CD4-positive, alpha-beta T cell treated with Interleukin-1 beta for 1 hour (primary cell): ENCODE measurements at places on chromosomes 3 and 15.

DNA sequence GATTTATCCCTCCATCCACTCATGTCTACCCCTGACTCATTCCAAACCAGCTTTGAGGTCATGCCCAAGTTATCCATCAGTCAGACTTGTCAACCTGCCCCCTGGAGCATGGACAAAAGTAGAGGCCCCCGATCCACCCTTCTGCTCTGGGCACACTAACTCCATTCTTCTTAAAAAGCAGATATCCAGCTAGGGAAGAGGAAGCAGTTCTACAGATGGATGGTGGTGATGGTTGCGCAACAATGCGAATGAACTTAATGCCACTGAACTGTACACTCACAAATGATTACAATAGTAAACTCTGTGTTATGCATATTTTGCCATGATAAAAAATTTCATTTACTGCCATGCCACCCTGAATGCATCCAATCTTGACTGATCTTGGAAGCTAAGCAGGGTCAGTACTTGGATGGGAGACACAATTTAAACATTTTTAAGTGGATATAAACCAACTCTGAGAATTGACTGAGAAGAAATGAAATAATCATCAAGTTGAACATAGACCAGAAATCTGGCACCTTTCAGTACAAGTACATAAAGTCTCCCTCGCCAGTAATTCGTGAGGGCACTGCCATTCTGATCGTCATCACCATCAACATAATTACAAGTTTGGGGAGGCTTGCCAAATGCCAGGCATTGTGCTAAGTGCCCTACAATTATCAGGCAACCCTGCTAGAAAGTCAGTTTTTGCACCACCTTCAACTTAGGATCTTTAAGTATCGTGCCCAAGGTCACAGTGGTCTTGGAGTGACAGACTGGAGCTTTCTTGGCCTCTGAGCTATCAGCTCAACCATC, 124.8 kb downstream of the ATP10A start:
- DNase-seq: peak; percentile 15

GRCh38 chr15:45140557-45141250, 10.9 kb downstream of the DUOX1 start:
- DNase-seq: no peak

GRCh38 chr15:81763304-81763703, 282.5 kb downstream of the MEX3B start:
- no peak for DNase-seq

DNA sequence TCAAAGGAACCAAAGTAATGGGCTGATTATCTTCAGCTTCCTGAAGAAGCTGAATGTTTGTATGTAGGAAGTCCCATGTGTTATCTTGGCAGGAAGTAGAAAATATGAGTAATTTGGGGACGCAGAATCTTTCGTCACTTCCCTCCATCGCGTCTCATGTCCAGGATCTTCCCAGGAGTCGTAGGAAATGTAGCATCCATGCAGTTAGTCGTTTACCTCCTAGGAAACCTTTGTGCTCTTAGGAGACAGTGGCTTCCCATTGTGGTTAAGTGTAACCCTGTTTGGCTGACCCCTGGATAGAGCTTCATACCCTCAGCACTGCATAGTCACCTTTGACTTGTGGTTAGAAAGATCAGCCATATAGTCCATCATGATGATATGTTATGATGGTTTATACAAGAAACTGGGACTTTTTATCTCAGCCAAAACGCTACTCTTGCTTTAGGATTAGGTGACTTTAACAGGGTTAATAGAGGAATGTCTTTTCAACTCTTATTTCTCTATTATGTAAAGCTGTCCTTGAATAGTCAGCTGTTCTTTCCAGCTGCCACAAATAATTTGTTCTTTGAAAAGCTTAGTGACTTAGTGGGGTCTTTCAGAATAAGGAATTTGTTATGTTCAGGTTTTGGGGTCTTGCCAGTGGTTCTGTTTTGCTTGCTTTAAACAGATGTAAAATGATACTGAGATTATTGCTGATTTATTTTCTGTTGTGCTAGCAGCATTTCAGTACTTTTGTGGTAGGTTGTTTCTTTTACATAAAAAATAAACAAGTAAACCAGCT, 92.2 kb downstream of the KLHL25 start:
- peak; percentile 23 for DNase-seq

DNA sequence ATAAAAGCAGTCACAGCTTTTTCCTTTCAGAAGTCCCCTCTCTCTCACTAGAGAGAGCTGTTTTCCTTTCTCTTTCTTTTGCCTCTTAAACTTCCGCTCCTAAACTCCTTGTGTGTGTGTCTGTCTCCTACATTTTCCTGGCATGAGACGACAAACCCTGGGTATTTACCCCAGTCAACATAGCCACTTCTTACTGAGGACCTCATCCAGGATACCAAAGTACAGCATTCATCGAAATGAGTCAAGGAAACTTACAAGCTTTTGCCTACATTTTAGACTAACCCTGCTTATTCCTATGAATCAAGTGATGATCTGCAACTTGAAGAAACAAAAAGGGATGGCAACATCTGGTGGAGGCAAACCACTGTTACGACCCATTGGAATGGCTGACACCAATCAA, 16.7 kb downstream of the PATL2 start:
- DNase-seq: no peak

DNA sequence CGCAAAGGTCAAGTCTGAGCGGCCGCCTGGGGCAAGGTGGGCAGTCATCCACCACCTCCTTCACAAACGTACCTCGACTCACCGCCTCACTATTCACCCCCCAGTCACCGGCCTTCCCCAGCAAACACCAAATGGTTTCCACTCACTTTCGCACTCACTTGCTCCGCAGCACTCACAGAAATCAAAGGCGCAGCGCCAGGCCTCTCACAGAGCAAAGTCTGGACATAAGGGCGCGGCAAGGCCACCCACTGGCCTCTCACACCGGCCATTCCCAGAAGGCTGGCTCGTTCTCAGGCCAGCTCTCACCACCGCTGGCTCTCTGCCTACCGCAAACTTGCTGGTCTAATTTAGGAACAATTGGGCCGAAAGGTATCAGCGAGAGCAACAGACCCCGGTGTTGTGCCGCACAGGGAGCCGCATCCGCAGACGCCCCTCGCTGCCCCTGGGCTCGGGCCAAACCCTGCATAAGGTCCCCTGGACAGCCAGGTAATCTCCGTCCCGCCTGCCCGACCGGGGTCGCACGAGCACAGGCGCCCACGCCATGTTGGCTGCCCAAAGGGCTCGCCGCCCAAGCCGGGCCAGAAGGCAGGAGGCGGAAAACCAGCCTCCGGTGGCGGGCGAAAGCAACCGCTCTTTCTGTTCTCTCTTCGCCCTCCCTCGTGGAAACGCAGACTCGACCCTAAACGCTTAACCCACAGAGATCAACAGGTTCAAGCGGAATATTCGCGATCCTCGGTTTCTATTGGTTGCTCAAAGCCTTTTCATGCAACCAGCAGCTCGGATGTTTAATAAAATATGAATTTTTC, 2.9 kb downstream of the SHOX2 start:
- no peak for DNase-seq

GRCh38 chr3:44055951-44056350, 185.7 kb upstream of the TOPAZ1 start:
- no peak for DNase-seq

GRCh38 chr15:33968821-33969220, 524 bp downstream of the CHRM5 start:
- no peak for DNase-seq

DNA sequence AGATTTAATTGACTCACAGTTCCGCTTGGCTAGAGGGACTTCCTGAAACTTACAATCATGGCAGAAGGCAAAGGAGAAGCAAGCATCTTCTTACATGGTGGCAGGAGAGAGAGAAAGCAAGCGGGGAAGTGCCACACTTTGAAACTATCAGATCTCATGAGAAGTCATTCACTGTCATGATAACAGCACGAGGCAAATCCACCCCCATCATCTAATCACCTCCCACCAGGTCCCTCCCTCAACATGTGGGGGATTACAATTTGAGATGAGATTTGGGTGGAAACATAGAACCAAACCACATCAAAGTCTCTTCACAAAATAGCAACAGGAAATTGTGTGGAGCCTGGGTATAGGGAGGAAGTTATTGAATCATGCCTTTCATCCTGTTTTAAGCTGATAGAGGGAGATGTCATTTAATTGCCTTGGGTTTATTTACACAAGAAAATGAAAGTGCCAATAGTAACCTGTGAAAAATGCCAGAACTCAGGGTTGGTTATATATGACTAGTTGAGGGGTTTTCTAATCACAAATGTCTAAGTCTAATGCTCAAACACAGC, 624.8 kb upstream of the LMCD1 start:
- peak; percentile 61 for DNase-seq

DNA sequence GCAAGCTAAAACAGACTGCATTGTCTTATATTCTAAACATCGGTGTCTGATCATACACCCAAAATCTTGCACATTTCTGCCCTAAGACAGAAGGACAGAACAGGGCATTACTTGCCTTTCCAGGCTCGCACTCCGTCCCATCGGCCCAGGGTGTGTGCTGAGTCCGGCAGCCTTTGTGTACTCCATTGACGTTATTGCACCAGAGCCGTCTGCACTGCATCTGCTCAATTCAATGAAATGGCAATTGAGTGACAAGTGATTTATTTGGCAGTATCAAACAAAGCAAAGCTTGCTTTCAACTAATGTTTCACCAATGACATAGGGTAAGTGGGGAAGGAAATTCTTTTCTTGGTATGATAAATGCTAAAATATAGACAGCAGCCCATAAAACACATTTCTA, 40.0 kb downstream of the ADAMTS9 start:
- DNase-seq: no peak

GRCh38 chr15:75727031-75727531, 14.4 kb upstream of the CSPG4 start:
- no peak for DNase-seq

DNA sequence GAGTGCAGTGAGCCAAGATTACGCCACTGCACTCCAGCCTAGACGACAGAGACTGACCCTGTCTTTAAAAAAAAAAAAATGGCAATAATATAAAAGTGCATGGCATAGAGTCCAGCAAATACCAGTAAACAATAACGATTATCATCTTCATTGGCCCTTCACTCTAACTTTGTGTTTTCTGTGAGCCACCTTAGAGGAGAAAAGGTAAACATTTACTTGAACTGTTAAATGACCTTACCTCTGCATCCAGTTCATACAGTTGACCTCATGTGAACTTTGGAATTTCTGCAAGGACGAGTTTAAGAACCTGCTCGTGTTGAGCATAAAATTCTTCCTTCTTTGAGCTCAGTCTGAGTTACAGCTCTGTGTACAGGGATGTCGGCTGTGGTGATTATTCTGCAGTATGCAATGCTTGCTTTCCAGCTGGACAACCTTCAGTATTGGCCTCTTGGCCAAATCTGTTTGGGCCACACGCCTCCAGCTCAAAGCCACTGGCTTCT, 56.6 kb downstream of the RLBP1 start:
- no peak for DNase-seq

DNA sequence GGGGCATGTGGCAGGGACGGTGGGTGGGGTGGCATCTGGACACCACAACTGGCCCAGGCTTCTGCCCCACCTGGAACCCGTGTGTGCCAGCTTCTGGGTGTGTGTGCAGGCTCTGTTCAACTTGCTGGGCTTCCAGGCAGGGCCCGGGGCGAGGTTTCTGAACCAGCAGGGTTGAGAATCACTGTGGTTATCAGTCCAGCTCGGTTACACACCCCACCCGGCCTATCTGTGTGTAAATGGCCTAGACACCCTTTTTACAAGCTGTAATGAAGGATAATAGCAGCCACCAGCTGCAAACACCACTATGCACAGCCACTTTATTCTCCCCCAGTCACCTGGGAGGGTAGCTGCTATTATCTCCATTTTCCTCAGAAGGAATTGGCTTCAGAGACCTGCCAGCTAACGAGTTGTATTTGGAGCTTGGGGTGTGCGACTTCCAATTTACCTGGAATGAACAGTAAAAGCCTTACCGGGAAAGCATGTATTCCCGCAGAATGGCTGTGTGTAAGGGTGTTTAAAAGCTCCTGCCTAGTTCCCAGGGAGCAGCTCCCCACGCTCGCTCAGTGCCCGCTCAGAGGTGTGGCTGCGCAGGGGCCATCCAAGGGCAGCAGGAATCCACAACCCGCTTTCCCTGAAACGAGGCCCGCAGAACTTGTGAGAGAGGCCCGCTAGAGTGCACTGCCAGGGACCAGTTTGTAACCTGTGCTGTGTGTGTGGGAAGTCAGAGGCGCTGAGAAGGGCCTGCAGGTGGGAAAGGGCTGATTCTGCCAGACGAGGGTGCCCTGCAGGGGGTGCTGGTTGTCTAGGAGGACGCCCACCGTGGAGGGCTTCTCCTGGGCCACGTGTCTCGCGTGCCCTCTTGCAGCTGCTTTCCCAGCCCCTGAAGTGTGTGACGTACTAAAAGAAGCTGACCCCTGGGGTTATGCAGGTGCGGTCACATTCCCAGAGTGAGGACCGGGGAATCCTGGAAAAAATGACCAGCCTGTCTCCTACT, 83.5 kb downstream of the C3orf70 start:
- DNase-seq: no peak

- no peak for DNase-seq
These were observed 35.1 kb upstream of the P3H2 start for GRCh38 chr3:190155752-190156151.

DNA sequence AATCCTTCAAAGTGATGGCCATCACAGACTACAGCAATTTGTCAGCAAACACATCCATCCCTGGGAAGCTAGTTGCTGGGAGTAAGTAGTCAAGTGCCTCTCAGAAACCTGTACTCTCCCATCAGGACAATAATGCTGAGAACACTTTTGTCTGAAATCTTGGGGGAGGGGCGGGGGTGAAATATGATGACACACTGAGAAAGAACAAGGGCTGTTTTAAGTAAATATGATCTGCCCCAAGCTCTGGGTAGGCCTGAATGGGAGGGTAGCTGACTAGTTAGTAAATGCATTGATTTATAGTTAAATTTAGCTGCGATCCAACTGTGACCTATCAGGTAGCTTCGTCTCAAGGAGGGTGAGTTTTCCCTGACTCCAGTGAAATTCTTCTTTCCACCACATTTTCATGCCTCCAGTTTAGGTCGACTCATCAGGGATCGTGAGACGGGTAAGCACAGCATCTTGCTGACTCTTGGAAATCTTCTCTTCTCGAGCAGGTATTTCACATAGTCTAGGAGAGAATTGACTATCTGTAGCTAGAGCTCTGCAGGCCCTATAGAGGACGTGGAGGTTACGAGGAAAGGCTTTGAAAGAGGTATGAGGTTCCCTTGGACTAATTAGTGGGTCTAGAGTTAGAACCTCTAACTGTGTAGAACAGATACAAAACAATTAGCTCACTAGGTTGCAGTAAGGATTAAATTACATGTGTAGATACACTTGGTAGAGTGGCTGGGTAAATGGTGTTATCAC, 213.4 kb upstream of the SLC2A2 start:
- no peak for DNase-seq

GRCh38 chr3:50112462-50112861, 23.7 kb downstream of the RBM5 start:
- no peak for DNase-seq

- no peak for DNase-seq
These were observed 39.6 kb downstream of the SCAPER start for GRCh38 chr15:76865548-76865991.
